Stimulated activated CD4-positive, alpha-beta T cell treated with anti-CD3 and anti-CD28 coated beads, Interleukin-4, amount 100 ng/mL, for 4 hours (primary cell): ENCODE measurements at places on chromosomes 6 and 20.
A peak's percentile ranks its signal among the peaks of the same experiment; 100 is the strongest.

GRCh38 chr6:88290411-88290810 is 124.3 kb upstream of the CNR1 start:
- DNase-seq: no peak

GRCh38 chr6:111721753-111722154 is 116.1 kb upstream of the TRAF3IP2 start:
- peak; percentile 30 for DNase-seq

GRCh38 chr20:54596651-54597050 is 121.3 kb downstream of the DOK5 start:
- no peak for DNase-seq

DNA sequence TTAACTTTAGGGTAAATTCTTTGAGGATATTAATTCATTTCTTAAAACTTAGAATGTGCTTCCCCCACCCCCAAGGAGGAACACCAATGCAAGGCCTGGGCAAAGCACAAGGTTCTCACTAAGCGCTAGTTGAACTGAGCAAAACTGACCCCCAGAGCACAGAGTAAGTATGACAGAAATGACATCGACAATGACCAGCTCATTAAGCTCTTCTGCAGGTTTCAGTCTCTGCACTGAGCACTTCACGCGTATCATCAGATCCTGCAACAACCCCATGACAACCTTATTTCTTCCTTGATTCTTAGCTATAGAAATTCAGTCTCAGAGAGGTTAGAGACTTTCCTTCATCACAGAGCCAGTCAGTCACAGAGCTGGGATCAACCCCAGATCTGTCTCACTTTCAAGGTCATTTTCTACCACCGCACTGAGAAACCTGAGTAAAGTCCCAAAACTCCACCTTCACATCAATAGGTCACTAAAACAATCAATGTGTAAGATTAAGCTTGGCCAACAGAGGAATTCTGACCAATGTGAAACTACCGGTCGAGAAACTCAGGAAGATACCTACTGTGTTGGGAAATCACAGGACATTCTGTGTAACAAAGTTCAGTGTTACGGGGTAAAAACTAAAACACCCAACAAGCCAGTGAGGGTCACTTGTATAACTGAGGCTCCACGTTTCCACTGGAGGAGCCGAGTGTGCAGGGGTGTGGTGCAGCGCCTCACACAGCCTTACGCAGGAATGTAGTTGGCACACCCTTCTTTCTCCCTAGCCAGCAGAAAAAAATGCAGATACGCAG is 129.0 kb upstream of the FOXQ1 start:
- no peak for DNase-seq

- DNase-seq: no peak
These were observed 180.4 kb upstream of the FOXQ1 start for GRCh38 chr6:1131285-1132079.

DNA sequence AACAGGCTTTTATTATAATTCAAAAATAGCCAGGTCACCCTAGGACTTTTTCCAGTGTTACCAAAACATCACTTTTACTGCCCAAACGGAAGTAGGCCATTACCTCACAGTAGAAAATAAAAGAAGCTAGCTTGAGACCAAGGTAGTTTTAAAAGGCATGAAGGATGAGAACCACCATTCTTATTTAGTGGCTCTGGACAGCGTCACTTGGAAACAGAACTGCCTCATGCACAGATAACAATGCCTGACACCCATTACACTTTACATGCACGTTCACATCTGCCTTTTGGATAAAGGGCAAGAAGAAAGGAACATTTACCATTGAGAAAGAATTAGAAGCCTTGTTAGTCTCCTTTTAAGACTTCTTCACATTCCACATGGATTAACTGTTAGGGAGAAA is 1.9 kb upstream of the PAQR8 start:
- no peak for DNase-seq
